ENCODE measurements at places on chromosomes 6 and 20.
A peak's percentile ranks its signal among the peaks of the same experiment; 100 is the strongest.

- no peak for DNase-seq
Observed at GRCh38 chr20:53910351-53911002, 159.9 kb downstream of the BCAS1 start.

GRCh38 chr6:52983159-52983848 lies 11.8 kb downstream of the GSTA4 start:
- no peak for DNase-seq

DNA sequence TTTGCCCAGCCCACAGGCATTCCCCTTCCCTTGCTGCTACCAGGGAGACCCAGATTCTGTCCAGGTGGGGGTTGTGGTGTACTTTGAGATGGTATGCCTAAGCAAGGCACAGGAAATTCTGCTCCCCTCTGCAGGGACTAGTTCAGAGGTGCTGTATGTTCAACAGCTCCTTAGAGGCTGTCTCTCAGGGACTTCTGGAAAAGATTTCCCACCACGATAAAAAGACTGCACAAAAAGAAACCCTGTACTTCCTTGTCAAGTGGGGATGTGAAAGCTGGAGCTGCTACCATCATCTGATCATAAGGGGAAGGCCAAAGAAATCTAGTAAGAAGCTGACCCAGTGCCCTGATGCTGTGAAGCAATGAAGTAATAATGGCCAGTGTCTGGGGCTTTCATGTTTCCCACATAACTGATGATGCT lies 51.5 kb upstream of the SMIM29 start:
- no peak for DNase-seq

GRCh38 chr20:50478162-50478990 lies 31.8 kb upstream of the PTPN1 start:
- peak; percentile 83 for DNase-seq

- DNase-seq, result no peak
Observed at GRCh38 chr20:51420111-51420510, 122.4 kb downstream of the NFATC2 start.

- DNase-seq, result peak; percentile 61
Observed at GRCh38 chr6:41039060-41039998, at the start of gene UNC5CL. UNC5CL (minus strand) TSS chr6:41039221; CDS start chr6:41035074, 4,147 bp downstream.

DNA sequence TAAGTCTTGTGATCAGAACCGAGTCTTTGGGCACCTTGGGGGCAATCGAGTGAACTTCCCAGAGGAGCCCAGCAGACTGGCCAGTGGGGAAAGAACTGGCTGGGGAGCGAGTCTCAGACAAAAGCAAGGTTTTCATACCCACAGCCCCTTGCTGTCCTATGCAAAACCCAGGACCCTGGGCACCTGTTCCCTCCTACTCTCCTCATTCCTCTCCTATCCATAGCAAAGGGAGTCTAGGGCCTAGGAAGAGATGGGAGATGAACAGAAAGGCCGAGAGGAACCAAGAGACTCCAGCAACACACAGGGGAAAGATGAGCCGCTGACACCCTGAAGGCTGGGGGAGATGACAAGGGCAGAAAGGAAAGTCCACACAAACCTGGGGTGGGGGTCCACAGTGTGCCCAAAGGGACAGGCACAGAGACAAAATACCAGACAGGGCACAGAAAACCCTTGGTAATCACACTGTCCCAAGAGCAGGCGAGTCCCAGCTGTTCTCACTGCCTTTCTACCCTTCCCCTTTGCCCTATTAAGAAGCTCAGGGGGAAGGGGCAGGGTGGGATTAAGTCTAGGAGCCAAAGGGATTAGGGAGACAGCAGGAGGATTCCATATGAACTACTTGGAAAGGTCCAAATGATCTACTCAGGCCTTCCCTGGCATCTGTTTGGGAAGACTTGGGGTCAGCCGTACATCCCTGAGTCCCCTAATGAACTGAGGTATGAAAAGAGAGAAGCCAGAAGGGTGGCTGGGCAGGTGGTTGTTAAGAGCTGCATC lies 6.5 kb downstream of the PPP1R18 start:
- DNase-seq, result no peak

GRCh38 chr20:37142708-37143107 lies 36.4 kb upstream of the RPN2 start:
- DNase-seq, result no peak

- no peak for DNase-seq
Observed at GRCh38 chr20:33827634-33828325, 16.6 kb downstream of the CHMP4B start.

DNA sequence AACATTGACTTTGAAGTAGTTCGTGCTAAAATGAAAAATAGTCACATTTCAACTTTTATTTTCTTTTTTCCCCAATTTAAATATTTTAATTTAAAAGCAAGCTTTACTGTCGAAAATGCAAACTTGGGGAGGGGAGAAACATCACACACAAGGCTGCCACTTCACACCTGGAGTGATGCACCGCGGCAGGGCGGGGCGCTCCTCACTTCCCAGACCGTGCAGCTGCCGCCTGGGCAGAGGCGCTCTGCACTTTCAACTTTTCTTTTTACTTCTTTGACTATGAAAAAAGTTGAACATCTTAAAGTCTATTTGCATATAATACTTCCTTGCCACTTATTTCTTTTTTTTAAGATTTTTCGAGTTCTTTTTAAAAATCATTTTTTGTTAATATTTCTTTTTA lies 993.3 kb upstream of the GJE1 start:
- DNase-seq, result no peak

Data from stimulated activated CD4-positive, alpha-beta T cell treated with anti-CD3 and anti-CD28 coated beads, Interleukin-4, amount 100 ng/mL, for 24 hours (primary cell).